ENCODE measurements at places on chromosomes 6 and 20.

GRCh38 chr20:57892471-57892870 lies 182.7 kb upstream of the PMEPA1 start:
- DNase-seq = no peak

DNA sequence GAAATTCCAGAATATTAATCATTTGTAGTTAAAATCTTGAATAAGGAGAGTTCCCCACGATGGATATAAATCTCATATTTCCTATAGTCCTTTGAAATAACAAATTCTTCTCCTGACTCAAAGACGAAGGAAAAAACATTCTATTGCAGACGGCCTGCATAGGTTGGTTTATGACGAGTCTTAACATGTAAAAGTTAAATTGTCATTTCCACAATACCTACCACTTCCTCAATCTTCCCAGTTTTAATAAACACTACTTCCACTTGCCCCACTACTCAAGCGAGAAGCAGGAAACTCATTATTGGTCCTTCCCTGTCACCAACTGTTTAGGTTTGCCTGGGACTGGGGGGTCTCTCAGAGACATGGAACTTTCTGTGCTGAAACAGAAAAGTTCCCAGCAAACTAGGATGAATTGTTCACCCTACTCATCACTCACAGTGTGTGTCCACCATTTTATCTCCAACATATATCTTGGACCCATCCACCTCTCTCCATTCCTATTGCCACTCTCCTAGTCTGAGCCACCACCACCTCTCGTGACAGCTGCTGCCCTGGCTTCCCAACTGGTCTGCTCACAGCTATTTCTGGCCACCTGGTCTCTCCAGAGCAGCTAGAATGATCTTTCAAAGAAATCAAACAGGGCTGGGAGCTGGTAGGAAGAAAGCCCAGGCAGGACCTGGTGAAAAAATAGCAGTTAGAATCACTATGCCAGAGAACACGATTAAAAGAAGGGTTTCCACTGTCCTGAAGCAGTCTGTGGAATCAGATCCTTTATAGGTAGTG lies 15.1 kb upstream of the ZSCAN9 start:
- no peak for DNase-seq

DNA sequence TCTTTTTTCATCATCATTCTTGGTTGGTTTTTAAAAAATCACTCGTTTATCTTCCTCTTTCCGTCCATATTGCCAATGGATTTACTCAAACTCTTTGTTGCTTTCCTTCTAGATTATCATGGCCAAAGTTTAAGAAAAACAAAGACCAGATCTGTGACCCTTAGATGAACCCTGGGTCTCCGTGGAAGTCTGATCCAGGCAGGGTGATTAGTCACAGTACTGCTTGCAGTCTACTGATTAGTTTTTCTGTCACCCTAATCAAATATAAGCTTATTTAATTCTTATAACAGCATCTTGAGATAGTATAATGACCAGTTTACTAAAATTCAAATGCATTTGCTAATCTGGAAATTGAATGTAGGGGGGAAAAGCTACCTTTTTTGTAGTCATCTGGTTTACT lies 6.0 kb upstream of the SMIM28 start:
- DNase-seq = no peak

DNA sequence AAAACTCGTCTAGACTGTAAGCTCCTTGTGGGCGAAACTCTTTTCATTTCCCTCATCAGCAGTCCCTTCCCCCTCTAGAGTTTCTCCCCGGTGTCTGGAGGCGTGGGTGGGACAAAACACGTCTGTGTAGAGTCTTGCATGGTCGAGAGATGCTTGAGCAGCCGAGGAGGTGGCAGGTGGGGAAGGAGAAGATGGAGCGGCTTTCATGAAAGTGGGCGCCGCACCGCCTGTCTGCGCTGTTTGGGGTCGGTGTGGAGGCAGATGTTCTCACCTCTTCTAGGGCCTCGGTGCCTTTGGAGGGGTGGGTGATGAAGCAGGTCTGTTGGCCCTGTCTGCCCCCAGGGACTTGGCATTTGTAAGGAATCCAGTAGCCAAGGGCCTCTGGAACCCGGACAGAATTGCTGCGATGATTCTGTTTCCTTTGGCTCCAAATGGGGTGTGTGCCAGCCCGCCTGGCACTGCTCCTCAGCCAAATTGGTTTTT lies 1.2 kb downstream of the BRPF3 start:
- no peak for DNase-seq

- no peak for DNase-seq
Measured at GRCh38 chr20:9236458-9236857, 167.6 kb downstream of the PLCB4 start.

GRCh38 chr6:159533568-159533967 lies 159.5 kb downstream of the SOD2 start:
- DNase-seq = no peak

GRCh38 chr20:63946986-63947637 lies 9.1 kb downstream of the UCKL1 start:
- no peak for DNase-seq

- DNase-seq = no peak
Measured at GRCh38 chr20:1335961-1336698, 7.2 kb upstream of the SDCBP2 start.

DNA sequence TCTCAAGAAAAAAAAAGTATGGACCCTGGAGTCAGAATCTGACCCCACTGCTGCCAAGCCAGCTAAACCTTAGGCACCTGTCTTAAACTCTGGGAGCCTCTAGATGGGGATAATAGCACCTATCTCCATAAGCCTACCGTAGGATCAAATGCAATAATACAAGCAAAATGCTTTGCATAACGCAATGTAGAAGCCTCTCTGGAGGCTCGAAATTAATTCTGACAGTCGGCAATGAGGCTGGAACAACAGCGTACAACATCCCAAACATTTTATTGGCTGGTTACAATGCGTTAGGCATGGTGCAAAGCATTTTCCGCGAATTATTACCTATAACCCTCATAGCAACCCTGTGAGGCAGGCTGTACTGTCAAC lies 521 bp downstream of the CDK5RAP1 start:
- DNase-seq = no peak

DNA sequence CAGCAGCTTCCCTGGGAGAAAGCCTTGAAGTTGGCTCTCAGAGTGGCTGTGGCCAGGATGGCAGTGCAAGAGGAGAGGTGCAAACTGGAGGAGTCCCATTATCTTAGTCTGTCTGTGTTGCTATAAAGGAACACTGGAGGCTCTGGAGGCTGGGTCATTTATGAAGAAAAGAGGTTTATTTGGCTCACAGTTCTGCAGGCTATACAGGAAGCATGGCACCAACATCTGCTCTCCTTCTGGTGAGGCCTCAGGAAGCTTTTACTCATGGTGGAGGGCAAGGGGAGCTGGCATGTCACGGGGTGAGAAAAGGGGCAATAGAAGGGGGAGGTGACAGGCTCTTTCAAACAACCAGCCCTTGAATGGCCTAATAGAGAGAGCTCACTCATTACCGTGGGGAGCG lies 47.1 kb downstream of the PSMG4 start:
- DNase-seq = no peak
